HT-29 (cell line): ENCODE measurements at places on chromosomes 7 and 10. TPM values are rescaled to one million over a fixed set of nuclear protein-coding genes. Genes with fewer than 3 reads are reported as not detected.

DNA sequence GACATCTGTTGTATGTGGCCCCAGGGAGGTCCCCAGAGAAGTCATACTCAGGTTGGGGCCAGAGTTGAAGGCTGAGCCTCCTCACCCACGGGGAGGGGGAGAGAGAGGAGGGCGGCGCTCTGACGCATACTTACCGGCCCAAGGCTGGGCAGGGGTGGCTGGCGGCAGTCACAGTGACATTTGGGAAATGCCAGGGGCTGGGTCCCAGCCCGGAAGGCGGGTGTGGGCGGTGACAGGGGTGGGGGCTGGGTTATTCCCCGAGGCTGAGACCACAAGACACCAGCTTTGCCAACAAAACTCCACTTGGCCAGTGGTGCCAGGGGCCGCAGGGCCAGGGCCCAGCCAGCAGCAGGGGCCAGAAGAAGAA is 41.1 kb downstream of the RASGEF1A start:
- no peak for DNase-seq

Gene ZNF804B
- not detected in 2 replicates for total RNA-seq

DNA sequence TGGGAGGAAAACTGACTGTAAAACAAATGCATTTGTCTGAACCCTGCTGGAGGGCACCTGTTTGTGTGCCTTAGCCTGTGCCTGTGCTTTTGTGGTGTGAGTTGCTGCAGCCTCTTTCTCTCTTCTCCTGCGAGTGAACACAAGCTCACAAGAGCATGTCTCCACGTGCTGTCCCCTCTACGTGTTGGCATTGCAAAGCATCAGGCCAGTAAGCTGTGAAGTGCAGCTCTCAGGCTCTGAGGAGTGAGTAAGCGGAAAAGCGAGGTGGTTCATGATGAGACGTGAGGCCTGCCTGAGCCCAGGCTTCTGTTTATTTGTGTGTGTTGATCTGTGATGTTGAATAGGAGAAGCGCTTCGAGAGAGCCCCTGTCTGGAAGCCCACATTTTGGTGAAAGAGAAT is 85.6 kb upstream of the PDCD4 start:
- no peak for DNase-seq

DNA sequence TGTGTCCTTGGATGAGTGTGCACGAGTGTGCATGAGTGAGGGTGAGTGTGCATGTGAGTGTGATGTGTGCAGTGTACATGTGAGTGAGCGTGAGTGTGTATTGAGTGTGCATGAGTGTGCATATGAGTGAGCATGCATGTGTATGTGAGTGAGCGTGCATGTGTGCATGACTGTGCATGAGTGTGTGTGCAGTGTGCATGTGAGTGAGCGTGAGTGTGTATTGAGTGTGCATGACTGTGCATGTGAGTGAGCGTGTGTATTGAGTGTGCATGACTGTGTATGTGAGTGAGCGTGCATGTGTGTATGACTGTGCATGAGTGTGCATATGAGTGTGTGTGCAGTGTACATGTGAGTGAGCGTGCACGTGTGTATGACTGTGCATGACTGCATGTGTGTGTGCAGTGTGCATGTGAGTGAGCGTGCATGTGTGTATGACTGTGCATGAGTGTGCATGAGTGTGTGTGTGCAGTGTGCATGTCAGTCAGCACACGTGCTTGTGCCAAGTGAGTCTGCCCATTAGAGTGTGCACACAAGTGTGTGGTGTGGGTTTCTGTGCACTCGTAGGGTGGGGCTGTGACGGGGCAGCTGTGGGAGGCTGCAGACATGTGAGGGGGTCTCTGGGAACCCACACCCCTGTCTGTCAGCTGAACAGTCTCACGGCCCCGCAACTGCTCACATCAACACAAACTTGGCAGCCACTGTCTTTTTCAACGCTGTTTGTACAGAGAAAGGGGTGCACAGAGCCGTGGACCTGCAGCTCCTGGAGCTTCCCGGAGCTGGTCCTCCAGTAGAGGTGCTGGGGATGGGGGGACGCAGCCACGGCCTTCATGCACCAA is 14.8 kb downstream of the FOXL3 start:
- no peak for DNase-seq

Gene NPC1L1
- total RNA-seq, result 0.13 and 0.31 TPM in 2 replicates

GRCh38 chr7:157890921-157891401 is 554.2 kb downstream of the DNAJB6 start:
- DNase-seq, result no peak

Gene GBF1
- total RNA-seq, result 28.6 and 32.5 TPM in 2 replicates

GRCh38 chr7:85829176-85829575 is 642.3 kb upstream of the SEMA3D start:
- no peak for DNase-seq

DNA sequence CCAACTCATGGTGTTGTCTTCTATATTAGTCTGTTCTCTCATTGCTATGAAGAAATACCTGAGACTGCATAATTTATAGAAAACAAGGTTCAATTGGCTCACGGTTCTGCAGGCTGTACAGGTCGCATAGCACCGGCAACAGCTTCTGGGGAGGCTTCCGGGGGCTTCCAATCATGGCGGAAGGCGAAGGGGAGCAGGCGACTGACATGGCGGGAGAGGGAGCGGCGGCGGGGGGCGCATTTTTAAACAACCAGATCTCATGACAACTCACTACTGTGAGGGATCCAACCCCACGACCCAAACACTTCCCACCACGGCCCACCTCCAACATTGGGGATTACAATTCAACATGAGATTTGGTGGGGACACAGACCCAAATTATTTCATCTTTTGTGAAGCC is 28.7 kb upstream of the GDI2 start:
- DNase-seq, result no peak

- DNase-seq, result no peak
Measured at GRCh38 chr7:14637968-14638367, 264.6 kb downstream of the DGKB start.

DNA sequence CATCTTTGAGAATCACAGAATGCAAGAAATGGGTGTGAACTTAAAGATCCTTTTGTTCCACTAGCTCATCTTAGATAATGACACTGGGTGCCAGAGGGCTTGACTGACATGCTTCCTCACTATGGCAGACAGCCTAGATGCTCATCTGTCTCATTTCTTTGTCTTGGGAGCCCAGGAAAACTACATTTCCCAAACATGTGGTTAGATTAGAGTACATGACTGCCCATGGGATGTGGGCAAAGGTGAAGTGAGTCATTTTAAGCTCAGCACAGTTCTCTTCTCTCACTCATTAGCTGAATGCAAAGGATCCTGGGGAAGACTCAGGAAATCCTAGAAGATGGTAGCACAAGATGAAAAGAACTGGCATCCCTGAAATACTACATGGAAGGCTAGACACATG is 32.5 kb upstream of the TBX20 start:
- no peak for DNase-seq
